ENCODE measurements at places on chromosomes 6 and 20.

- peak; percentile 41 for DNase-seq
Measured at GRCh38 chr6:121596441-121596840, 161.0 kb downstream of the GJA1 start.

- no peak for DNase-seq
Measured at GRCh38 chr20:62955519-62956386, 3.2 kb downstream of the SLC17A9 start.

DNA sequence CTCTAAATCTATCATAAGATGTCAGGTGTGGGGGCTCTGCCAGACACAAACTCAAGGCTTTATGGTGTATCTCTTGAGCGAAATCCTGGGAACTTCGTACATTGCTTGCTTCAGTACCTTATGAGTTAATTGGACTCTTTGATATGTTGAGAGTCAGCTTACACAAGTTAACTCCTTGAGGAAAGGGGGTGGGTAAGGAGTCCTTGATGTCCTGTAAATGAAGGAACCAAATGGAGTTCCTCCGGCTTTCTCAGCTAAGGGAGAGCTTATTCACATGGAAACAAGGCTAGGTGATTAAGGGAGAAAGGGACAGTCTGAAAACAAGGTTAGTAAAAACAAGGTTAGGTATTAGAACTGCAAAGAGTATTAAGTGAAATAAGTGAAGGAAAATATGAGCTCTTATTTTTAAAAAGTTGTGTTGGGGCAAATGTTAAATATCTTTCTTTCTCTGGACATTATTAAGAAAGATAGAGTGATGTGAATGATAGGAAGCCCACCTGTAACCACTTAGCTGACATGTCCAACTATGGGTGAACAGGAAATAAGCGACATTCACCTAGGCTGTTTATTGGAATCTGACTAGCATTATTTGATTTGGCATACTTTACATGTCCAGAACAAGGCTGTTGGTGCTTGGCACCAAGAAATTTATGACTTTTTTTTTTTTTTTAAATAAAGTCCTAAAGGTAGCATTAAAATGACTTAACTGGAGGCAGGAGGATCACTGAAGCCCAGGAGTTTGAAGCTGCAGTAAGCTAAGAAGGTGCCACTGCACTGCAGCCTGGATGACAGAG is 26.5 kb downstream of the GTF2H5 start:
- DNase-seq: no peak

GRCh38 chr6:170049641-170050561 is 241.0 kb downstream of the DLL1 start:
- peak; percentile 50 for DNase-seq

GRCh38 chr6:10014557-10014956 is 400.3 kb downstream of the TFAP2A start:
- no peak for DNase-seq

DNA sequence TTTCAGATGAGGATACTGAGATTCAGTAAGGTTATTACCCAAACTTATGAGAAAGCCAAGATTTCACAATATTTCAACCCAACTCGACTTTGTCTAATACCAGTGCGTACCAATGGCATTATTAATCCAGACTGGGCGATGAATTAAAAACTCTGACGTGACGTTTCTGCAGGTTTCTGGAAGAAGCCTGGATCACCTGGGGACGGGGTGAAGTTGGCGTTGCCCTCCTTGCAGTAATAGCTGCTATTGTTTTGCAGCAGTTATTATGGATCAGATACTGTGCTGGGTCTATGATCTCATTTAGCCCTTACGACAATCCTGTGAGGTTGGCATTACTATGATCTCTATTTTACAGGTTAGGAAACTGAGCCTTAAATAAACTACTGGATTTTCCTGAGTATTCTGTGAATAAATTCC is 569 bp upstream of the CDC5L start:
- DNase-seq: peak; percentile 34

DNA sequence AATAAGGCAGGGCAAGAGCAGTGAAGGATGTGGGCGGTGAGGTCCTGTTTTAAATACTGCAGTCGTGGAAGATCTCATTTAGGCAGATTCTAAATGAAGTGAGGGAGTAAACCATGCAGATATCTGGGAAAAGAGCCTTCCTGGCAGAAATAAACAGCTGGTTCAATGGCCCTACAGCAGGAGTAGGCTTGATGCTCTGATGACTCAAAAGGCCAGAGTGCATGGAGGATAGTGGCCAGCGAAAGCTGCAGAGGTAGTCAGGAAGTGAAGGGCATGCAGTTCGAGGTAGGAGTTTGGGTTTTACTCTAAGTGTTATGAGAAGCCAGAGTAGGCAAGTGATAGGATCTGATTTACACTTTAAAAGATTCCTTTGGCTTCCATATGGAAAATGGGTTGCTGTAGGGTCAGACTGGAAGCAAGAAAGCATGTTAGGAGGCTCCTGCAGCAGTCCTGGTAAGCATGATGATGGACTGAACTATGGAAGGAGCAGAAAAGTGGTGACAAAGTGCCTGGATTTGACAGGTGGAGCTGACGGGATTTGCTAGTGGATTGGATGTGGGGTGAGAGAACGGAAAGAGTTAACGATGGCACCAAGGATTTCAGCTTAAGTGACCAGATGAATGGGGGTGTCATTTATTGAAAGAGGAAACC is 150.0 kb downstream of the GJA10 start:
- peak; percentile 9 for DNase-seq

GRCh38 chr6:63272397-63272796 is 47.4 kb downstream of the LGSN start:
- peak; percentile 50 for DNase-seq

DNA sequence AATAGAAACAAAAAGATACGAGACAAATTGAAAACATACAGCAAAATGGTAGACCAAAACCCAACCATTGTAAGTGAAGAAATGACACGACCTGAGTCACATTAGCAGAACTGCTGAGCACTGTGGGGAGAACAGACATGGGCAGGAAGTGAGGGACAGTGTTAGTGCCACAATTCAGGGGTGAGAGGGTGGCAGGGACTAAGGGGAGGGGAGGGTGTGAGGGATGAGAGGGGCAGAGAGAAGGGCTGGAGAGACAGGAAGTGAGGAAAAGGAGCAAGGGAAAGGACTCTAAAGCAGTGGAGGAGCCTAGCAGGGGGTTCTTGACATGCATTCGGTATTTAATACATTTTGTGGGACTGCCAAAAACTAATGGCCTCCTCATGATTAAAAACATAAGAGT is 45.0 kb upstream of the TRIM26 start:
- no peak for DNase-seq

GRCh38 chr6:51105357-51105756 is 286.7 kb downstream of the TFAP2B start:
- DNase-seq: no peak

DNA sequence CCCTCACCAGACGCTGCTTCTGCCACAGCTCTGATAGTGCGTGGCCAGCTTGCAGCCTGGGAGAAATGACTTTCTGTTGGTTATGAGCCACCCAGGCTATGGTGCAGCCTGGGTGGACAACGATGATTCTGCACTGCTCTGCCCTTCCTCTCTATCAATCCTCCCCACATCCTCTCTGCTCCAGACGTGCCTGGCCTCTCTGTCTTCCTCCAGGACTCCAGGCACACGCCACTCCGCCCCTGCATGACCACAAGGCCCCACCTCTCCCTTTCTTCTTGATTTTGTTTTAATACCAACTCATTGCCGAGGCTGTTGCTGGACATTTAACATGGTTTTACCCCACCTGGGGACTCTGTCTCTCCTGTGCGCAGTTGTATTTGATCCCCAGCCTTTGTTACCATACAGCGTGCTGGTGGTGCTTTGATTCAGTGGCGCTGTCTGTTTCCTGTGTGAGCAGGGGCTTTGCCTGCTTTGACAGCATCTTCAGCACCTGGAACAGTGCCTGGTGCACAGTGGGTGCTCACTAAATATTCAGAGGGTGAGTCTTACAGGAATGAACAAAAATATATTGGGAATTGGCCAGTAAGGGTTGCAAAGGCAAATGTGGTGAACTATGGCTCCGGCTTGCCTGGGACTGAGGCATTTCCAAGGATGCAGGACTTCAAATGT is 280.9 kb downstream of the CDH26 start:
- no peak for DNase-seq

DNA sequence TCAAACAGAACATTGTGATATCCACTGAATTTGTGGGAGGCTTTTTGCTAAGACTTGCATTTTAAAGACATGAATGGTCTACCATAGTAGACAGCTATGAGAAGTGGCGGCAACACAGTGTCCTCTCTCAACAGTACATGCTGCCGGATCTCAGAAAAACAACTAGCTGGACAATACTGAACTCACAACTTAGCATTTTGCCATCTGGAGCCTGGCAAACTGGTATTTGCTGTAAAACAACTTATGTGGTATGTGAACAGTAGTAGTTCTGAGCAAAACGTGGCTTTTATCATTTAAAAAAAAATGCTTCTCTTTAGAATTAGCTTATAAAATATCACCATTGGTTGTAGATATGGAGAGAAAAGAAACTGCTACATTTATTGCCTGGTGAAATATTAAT is 3.3 kb upstream of the PXDC1 start:
- DNase-seq: no peak

- peak; percentile 1 for DNase-seq
Measured at GRCh38 chr20:59837623-59838394, 95.6 kb downstream of the SYCP2 start.

DNA sequence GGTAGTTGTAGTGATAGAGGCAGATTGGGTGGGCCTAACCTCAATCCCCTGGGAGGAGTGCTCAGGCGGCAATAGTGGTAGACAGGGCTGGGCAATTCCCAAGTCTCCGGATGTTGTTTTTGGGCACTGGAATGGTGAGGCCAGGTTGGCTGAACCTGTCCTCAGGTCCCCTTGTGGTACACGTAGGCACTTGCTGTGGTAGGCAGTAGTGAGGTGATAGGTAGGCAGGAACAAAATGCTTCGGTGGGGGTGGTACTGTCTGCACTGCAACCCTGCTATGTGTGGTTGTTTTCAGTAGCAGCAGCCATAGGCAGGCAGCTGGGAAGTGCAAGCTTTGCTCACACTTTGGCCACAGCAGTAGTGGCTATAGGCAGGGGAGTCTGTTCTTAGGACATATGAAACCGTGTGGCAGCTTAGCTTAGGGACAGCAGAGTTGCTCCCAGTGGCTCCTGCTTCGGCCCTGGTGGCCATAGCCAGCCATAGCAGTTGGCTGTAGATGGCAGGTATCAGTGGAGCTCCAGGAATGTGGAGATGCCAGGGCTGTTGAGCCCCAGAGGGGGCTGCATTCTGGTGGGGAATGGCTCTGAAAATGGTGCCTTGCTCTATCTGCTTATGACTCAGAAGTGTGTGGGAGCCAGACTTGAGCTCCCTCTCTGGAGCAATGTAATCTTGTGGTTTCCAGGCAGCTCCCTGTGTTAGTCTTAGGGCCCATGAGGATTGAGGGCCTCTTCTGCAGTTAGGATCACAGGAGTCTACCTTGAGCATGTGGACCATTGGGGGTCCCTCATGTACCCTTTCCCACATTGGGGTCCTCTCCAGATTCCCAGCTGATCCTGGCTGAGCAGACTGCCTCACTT is 241.8 kb upstream of the BMP2 start:
- DNase-seq: peak; percentile 55

- no peak for DNase-seq
Measured at GRCh38 chr20:4894981-4895381, 106.3 kb downstream of the SLC23A2 start.

DNA sequence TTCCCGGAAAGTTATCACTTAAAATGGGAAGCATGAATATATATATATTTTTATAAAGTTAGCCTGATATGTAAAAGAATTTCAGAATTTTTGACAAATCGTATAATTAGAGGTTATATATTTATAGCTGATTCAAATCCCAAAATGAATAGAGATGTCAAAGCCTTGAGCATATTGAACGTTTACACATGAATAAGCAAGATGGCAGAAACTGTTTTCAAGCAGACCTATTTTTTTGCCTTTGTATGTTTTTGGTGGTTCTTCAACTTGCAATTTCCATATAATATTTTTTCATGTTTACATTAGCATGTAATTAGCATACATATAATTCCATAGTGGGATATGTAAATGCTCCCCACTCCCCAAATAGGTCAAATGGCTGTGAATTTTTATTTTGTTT is 189.9 kb downstream of the PRL start:
- DNase-seq: no peak

GRCh38 chr6:133817460-133818047 is 71.4 kb upstream of the TCF21 start:
- no peak for DNase-seq

GRCh38 chr6:75800708-75801505 is 51.9 kb downstream of the MYO6 start:
- no peak for DNase-seq

All from choroid plexus epithelial cell (primary cell).